ENCODE measurements at places on chromosomes 6 and 20.

- no peak for DNase-seq
These were observed 6.0 kb upstream of the TGM2 start for GRCh38 chr20:38170826-38171674.

DNA sequence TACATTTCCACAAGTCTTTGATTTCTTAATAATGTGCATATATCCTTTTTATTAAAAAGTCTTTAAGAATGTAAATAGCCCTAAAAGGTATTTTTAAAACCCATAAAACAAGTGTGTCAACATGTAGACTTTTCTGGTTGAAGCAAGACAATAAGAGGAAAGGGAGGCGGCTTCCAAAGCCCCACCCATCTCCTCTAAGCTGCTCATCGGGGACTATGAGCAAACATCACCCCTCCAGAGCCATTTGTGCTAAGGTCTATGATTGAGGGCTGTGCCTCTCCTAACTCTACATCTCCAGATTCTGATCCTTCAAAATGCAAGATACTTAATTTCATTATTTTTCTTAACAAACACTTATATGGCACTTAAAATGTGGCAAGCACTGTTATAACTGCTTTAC, 2.5 kb upstream of the NAA20 start:
- no peak for DNase-seq

- DNase-seq: peak; percentile 43
These were observed 224.2 kb downstream of the NFATC2 start for GRCh38 chr20:51318058-51318949.

- no peak for DNase-seq
These were observed 143.7 kb downstream of the SYNDIG1 start for GRCh38 chr20:24612799-24613775.

- no peak for DNase-seq
These were observed 230.9 kb upstream of the HTR1E start for GRCh38 chr6:86706449-86706848.

DNA sequence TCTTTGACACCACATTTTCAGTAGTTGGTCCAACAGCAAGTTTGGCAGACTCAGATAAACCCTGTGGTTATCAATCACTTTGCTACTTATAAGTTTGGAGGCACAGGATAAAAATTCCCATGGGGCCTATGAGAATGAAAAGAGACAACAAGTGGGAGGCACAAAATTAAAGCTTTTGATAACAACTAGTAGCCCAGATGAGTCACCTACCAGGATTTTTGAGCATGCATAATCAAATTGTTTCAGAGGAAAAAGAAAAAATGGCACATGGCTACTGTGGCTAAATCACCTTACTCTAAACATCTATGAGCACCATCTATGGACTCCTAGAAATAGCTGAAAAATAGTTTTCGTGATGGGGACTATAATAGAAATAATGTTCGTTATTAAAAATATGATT, 40.8 kb upstream of the BMP5 start:
- DNase-seq: no peak

- DNase-seq: no peak
These were observed 499.1 kb upstream of the MAN1A1 start for GRCh38 chr6:119848696-119849095.

- DNase-seq: peak; percentile 30
These were observed 10.5 kb upstream of the TAB2 start for GRCh38 chr6:149306967-149307366.

- no peak for DNase-seq
These were observed 243.8 kb upstream of the PMEPA1 start for GRCh38 chr20:57953638-57954037.

GRCh38 chr6:17851001-17851719, 136.3 kb downstream of the KIF13A start:
- DNase-seq: no peak

DNA sequence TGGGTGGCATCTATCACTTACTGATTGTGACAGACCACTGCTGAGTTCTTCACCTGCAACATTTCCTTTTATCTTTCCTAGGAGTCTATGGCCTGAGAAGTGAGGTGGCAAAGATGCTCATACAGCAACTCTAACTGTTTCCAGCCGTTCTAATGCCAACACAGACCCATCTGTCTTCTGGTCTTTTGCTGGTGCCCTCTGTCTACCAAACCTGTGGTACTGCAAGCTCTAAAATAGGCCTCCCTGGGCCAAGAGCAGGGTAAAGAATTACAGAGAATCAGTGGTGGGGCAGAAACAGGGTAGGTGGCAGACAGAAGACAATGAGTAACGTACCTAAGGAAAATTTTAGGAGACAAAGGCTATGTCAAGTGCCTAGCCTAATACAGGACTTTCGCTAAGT, 611.0 kb upstream of the FLRT3 start:
- DNase-seq: no peak

- DNase-seq: no peak
These were observed 37.6 kb upstream of the SUPT3H start for GRCh38 chr6:45415315-45415714.

DNA sequence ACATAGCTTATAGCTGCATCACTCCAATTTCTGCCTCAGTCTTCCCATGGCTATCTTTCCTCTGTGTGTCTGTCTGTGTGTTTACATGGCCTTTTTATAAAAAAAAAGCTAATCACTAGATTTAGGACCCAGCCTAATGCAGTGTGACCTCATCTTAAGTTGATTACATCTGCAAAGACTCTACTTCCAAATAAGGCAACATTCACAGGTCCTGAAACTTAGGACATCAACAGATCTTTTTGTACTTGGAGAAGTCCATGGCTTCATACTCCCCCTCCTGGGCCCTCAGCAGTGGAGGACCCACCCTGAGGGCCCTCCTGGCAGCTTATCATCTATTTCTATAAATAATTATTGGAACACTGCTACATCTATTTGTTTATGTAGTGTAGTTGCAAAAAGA, 146.1 kb downstream of the LMBRD1 start:
- DNase-seq: no peak

DNA sequence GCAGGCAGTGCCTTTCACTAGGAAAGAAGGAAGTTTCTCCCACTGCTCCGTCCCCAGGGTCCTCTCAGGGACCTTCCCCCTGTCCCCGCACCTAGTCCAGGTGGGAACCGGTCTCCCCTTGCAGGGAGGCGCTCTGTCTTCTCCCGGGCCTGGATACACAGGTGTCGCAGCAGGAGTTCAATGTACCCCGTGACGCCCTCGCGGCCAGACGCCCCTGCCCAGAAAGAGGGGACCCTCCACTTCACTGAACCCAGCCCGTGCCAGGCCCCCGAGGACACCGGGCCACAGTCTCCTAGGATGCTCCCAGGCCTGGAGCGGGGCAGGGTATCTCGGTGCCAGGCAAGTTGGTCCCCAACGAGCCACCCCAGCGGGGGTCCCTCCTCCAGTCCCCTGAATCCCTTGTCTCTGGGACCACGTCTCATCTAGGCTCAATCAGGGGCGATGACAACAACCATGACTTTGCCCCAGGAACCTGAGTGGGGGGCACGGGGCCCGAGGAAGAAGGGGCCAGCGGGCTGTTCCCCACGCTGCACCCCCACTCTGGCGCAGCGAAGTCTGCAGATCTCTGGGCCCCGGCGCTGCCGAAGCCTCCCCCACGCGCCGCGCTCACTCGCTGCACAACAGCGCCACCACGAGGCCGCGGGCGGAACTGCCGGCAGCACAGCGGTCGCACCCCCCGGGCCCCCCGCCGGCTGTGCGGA, 103.0 kb downstream of the EDN3 start:
- peak; percentile 96 for DNase-seq

- DNase-seq: no peak
These were observed at the start of gene BTBD3 for GRCh38 chr20:11917663-11918062. Gene BTBD3 (plus strand): TSS chr20:11917893. CDS start chr20:11918276, 383 bp downstream.

DNA sequence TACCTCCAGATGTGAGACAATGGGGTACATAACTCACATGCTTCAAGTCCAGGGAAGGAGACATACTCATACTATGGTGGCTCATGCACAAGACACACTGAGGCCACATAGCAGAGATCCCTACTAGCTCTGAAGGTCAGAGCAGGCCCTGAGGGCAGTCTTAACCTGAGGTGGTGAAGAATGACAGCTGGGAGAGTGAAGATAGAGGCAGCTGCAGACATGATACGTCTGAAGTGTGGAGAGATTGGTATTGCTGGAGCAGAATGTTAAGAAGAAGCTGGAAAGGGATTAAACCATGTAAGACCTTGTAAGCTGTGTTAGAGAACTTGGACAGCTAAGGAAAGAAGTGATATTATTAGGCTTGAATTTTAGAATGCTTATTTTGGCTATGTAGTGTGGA, 32.9 kb downstream of the PGM3 start:
- no peak for DNase-seq

GRCh38 chr6:44497807-44498206, 110.3 kb downstream of the CDC5L start:
- DNase-seq: no peak

DNA sequence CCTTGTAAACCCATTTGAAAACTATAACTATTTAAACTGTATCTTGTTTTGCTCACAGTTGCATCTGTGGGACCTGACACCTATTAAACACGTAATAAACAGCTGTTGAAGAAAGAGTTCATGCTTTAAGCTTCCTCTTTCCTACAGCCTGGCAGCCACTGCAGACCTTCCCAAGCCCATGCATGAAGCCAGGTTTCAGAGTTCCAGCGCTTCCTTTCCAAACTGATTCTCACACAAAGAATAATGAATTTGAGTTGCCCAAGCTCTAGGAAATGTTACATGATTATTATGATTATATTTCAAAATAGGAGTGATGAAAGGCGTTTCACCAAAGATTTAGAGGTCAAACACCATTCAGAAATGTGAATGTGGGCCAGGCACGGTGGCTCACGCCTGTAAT, 3.7 kb downstream of the AGPAT4 start:
- no peak for DNase-seq

GRCh38 chr6:169559592-169559991, 142.2 kb downstream of the WDR27 start:
- no peak for DNase-seq

DNA sequence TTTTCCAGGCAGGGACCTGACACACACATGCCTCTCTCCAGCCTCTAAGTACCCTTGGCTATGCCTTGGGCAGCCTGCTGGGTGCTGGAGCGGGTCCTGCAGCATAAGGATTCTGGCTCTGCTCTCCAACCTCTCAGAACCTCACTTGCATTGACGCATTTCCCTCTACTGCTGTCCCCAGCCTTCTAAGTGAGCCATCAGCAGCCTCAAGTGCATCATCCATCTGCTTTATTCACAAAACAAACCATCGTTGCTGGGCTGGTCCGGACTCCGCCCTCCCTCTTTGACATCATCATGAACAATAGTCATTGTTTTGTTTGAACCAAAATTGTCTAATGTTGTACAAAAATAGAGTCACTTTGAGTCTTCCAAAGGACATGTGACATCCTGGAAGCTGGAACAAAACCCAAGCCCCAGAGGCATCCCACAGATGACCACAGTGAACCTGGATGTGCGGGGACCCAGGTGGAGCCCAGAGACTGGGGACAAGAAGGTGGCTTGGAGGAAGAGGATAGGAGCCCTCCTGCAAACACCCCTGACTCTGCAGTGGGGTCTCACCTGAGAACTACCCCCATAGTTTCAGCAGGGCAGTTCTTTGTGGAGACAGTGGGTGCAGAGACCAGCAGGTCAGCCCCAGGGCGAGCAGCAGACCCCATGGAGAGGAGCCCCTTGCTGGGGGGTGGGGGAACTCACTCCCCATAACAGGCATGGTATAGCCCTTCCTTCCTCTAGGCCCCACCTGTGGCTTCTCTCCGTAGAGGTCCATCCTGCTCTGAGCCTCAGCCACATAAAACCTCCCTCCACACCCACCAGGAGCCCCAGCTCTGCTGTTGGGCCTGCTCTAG, 230.1 kb downstream of the SYNDIG1 start:
- DNase-seq: no peak

- DNase-seq: no peak
These were observed 20.0 kb upstream of the PHF3 start for GRCh38 chr6:63615590-63615989.

- DNase-seq: no peak
These were observed 79.0 kb downstream of the DNAAF9 start for GRCh38 chr20:3328501-3328900.

DNA sequence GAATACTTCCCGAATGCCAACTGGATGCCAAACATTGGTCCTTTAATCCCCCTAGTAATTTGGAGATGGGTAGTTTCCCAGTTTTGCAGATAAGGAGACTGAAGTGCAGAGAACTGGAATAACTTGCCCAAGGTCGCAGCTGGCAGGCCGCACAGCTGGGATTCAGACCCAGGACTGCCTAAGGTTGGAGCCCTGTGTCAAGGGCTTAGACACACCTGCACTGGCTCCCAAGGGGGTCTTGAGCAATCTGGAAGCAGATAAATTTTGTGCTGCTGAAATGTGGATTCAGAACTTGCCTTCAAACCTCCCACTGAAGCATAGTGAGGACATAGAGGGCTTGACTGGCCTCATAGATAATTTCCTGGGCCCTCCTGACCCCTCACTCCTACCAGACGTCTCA, 30.5 kb downstream of the FOXP4 start:
- no peak for DNase-seq

DNA sequence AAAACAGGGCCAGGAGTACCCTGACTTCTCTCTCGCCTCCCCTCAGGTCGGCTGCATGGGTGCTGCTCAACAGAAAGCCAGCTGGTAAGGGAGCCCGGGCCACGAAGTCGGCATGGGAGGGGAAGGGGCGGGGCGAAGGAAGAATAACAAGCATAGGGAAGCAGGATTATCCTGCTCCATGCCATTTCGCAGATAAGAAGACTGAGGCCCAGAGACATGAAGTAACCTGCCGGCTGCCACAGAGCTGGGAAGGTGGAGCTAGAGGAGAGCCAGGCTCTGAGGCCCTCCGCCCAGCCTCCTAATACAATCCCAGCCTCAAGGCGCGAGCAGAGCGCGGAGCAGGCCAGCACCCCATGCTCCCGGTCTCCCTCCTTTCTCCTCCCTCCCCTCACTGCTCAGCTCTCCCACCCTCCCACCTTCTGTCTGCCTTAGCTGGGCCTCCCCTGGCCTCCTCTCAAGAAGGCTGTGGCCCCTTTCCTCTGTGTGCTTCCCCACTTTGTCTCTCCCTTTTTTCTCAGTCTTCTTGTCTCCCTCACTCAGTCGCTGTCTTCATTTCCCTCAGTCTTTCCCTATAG, 13.2 kb upstream of the HMGA1 start:
- no peak for DNase-seq

- DNase-seq: no peak
These were observed 44.5 kb upstream of the STMND1 start for GRCh38 chr6:17057322-17057721.

GRCh38 chr20:44896583-44896982, 11.1 kb downstream of the YWHAB start:
- DNase-seq: no peak

DNA sequence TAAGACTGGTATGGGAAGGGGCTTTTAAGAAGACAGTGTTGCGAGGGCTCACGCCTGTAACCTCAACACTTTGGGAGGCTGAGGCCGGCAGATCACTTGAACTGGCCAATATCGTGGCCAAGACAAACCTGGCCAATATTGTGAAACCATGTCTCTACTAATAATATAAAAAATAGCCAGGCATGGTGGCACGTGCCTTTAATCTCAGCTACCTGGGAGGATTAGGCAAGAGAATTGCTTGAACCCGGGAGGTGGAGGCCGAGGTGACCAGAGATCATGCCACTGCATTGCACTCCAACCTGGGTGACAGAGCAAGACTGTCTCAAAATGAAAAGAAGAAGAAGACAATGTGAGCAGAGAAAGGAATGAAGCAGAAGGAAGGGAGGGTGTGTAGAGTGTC, 242.2 kb downstream of the TSHZ2 start:
- no peak for DNase-seq

GRCh38 chr20:444862-445426, 17.4 kb downstream of the TBC1D20 start:
- DNase-seq: no peak

- no peak for DNase-seq
These were observed 129.8 kb upstream of the PRND start for GRCh38 chr20:4591975-4592315.

Data from HTR-8/SVneo (cell line).